ENCODE measurements at places on chromosomes 4 and X.
A peak's percentile ranks its signal among the peaks of the same experiment; 100 is the strongest.

DNA sequence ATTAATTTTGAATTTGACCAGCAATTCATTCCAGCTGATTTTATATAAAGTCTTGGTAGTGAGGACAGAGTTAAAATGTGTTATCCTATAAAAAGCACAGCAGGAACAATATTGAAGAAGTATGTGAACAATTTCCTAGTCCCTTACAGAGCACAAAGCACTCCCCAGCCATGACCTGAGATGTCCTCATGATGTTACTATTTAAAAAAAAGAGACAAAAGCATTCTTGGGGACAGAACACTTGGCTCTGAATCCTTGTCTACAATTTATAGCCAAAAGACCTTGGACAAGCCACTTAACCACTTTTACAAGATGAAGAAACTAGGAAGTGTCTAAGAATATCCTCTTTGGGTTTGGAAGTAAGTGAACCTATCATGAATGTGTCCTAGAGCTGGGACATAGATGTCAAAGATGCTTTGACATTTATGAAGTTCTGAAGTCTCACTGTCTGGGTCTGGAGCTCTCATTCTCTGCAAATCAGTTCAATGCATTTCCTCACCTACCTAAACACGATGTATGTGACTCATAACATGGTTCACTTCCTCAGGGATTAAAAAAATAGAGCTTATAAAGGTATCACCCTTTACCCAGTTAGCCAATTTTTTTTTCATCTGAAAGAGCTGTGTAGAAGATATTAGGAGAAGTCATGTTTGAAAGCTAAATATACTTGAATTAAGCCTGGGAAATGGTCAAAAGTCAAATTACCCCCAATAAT is 61.4 kb downstream of the IGFBP7 start:
- peak; percentile 63 for DNase-seq

GRCh38 chrX:45372151-45372550 is 171.5 kb upstream of the DIPK2B start:
- no peak for DNase-seq

GRCh38 chr4:81405900-81406401 is 65.8 kb downstream of the RASGEF1B start:
- peak; percentile 69 for DNase-seq

GRCh38 chrX:106670631-106671030 is 55.9 kb upstream of the RNF128 start:
- peak; percentile 36 for DNase-seq

GRCh38 chr4:136573460-136573859 is 958.8 kb downstream of the PCDH18 start:
- no peak for DNase-seq

DNA sequence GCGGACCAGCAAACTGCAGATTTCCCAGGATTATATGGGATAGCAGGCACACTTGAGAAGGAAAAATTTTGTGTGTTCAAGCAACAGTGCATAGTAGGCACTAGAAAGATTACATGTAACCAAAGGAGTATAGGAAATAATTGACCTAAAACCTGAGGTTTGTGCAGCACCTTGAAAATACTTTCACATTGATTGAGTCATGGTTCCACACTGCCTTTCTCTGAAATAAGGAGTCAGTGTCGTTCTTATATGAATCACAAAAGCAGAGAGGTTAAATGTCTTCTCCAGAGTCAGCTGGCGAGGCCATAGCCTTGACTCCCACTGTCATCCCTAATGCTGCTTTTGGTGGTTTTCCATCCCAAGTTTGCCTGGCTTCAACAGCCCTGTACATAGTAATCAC is 138.9 kb downstream of the SOWAHB start:
- DNase-seq, result no peak

DNA sequence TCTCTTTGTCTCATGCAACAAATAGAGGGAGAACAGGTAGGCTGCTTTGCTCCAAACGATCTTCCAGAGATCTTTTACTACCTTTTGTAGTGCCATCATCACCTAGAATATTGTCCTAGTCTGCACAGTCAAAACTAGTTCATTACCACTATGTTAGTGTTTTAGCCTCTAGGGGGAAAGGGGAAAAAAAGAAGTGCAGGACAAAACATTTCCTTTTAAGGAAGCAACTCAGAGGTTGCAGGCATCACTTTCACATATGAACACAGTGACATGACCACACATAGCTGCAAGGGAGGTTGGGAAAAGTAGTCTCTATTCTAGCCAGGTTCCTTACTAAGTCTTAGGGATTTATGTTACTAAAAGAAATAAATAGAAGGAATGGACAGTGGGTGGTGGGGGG is 39.3 kb upstream of the RAP2C start:
- no peak for DNase-seq

DNA sequence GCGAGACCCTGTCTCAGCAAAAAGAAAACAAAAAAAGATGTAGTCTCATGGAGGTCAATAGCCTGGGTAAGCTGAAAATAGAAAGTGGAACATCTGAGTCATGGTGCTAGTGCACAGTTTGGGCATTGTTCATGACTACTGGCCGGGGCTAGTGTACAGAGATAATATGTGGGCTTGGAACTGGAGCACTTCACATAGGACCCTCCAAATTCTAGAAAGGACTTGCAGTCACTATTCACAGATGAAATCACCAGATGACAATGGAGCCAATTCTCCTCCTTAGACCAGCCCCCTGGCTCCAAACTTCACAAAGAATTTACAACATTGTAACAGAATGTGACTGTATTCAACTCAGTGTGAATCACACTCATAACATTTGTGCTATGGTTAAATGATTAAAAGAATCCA is 367.8 kb upstream of the SLC7A11 start:
- DNase-seq, result peak; percentile 81

DNA sequence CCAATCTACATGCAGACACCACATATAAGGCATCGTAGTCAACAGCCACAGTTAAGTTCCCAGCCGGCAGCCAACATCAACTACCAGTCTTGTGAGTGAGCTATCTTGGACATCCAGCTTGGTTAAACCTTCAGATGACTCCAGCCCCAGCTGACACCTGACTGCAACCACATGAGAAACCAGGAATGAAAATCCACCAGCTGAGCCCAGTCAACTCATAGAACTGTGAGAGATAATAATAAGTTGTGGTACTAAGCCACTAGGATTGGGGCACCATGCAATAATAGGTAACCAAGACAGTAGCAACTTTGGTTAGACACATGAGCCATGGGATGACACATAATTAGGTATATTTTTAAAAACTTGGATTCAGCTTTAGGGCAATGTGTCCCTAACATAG is 188.1 kb upstream of the BCOR start:
- no peak for DNase-seq

GRCh38 chr4:162707962-162708361 is 458.7 kb downstream of the NAF1 start:
- DNase-seq, result no peak

Data from fibroblast of skin of right biceps (primary cell).